ENCODE measurements at places on chromosomes 2 and 18.

DNA sequence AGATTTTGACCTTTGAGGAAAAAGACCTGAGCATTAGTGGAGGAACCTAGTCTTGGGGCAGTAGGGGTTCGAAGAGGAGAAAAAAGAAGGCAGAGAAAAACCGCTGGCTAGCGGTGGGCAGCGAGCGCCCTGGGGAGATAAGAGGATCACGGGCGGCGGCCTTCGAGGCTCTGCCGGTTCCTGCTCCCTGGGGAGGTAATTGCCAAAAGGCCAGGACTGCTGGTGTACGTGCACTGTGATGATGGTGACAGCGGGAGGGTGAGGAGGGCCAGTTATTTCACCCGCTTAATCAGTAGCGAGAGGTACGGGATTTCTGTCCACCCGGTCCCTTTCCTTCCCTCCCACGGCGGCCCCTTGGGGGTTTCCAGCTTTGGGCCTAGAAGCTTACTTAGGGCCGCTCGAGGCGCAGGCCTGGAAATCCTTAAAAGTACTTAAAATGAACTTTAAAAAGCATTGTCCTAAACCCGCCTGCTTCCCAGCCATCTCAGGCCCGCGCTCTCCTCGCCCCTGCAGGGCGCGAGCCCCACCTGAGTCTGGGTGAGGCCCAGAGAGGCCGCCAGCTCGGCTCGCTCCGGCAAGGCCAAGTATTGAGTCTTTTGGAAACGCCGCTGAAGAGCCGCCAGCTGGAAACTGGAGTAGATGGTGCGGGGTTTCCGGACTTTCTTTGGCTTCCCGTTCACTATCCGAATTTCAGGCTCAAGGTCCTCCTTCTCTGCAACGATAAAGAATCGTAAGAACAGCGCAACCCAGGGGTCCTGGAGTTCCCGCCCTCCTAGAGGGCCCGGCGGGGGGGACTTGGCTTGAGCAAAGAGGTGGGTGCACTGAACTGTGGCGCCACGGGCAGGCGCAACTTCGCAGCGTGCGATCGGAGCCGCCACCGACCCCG is 1.5 kb downstream of the DLX2 start:
- DNase-seq = peak; percentile 80

DNA sequence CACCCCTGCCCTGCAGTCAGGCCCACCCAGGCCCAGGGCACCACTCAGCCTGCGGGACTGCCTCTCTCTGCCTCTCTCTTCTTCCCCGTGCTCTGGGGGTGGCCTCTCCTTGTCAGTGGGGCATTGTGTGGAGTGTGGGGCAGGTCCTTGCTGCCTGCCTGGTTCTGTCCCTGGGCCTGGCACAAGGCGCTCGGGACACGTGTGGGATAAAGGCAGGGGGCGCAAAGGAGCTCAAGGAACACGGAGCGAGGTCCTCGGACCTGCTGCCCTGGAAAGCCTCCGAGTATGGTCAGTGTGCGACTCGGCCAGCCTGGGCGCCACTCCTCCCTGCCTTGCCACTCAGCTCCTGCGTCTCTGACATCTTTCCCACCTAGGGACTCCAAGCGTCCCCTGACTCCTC is 262.2 kb downstream of the HDAC4 start:
- DNase-seq = no peak

- no peak for DNase-seq
Measured at GRCh38 chr2:98085649-98086048, 1.3 kb upstream of the VWA3B start.

DNA sequence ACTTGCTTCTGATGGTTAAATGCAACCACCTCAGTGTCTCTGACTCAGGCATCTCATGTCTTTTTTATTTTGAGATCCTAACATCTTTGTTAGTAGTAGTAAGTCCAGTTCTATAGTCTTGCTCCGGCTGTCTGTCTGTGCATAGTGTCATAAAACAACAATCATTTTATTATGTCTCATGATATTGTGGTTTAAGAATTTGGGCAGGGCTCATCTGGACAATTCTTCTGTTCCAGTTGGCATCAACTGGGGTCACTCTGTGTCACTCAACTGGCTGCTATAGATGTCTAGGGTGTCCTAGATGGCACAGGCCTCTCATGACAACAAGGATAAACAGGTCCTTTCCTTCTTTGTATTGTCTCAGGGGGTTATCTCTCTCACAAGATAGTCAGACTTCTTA is 299.6 kb upstream of the ZNF521 start:
- no peak for DNase-seq

- no peak for DNase-seq
Measured at GRCh38 chr2:105887256-105887655, 142.5 kb downstream of the NCK2 start.

DNA sequence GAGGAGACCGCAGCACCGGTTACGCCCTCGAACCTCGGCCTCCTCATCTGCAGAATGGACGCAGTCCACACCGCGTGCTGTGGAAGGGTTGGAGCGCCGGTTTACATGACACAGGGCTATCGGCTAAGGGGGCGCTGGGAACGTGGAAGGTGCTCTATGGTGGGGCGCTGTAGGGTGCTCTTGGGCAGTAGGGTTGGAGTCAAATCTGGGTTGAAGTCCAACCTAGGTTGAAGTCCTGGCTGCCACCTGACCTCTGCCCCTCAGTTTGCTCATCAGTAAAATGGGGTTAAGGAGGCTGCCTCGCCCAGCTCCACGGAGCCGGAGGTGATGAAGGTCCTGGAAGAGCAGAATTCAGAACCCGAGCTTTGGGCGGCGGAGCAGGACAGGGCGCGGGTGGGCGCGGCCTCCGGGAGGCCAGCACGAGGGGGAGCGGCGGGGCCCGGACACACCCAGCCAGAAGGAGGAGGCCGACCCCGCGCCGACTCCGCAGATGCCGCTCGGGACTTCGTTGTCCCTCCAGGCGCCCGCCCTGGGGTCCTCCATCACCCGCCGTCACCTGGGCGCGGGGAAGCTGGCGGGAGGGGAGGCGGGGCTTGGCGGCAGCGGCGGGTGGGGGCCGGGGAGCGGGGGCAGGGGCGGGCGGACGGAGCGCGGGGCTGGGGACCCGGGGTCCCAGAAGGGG is 558 bp upstream of the GAREM2 start:
- no peak for DNase-seq

DNA sequence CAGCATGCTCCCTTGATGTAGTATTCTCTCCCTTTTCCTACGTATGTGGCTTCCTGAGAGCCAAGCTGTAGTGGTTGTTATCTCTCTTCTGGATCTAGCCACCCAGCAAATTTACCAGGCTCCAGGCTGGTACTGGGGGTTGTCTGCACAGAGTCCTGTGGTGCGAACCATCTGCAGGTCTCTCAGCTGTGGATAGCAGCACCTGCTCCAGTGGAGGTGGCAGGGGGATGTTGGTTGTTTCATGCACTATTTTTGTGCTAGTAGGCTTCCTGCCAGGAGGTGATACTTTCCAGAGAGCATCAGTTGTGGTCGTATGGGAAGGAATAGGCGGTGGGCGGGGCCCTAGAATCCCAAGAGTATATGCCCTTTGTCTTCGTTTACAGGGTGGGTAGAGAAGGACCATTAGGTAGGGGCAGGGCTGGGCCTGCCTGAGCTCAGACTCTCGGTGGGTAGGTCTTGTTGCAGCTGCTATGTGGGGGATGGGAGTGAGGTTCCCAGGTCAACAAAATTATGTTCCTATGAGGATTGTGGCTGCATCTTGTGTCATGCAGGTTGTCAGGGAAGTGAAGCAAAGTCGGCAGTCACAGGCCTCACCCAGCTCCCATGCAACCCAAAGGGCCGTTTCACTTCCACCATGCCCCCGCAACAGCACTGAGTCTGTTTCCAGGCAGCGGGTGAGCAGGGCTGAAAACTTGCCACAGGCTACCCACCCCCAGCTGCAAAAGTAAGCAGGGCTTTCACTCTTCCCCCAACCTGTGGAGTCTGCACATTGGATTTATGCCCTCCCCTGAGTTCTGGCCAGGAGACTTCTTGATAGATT is 1139.5 kb downstream of the BCL11A start:
- DNase-seq = no peak

- DNase-seq = no peak
Measured at GRCh38 chr18:7681298-7681697, 114.2 kb downstream of the PTPRM start.

- no peak for DNase-seq
Measured at GRCh38 chr2:46765045-46765444, 150.6 kb downstream of the MCFD2 start.

- no peak for DNase-seq
Measured at GRCh38 chr2:167783261-167784083, 463.9 kb downstream of the STK39 start.

All from A673 (cell line).